ENCODE measurements at places on chromosomes 7 and 10.

- no peaks in the 10 kb centered on the region for H3K4me1 ChIP-seq
- no peak overlapping the region for H3K27ac ChIP-seq
- no peak overlapping the region for H3K4me3 ChIP-seq
- H3K27me3 ChIP-seq, result no peaks in the 10 kb centered on the region
- no peaks in the 10 kb centered on the region for H3K36me3 ChIP-seq
These were observed 25.4 kb downstream of the CYP2C9 start for GRCh38 chr10:94963901-94964300.

DNA sequence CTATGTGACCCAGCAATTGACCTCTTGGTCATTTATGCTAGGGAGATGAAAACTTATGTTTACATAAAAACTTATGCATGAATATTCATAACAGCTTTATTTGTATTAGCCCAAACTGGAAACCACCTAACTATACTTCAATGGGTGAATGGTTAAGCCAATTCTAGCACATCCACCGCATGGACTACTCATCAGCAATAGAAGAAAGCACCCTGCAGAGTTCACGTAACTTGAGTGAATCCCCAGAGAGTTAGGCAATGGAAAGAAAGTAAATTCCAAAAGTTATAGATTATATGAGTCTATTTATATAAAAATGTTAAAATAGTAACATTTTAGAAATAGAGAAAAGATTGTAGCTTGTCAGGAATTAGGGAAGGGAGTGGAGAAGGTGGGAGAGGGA, 60.2 kb upstream of the NRG3 start:
- H3K27ac ChIP-seq, result no peak overlapping the region
- H3K36me3 ChIP-seq, result no peaks in the 10 kb centered on the region
- H3K4me1 ChIP-seq, result no peaks in the 10 kb centered on the region
- no peak overlapping the region for H3K4me3 ChIP-seq

- no peak overlapping the region for H3K4me3 ChIP-seq
- DNase-seq, result no peak
- H3K27me3 ChIP-seq, result peaks cover 11% of the 10 kb centered on the region
- no peak overlapping the region for H3K27ac ChIP-seq
These were observed 131.1 kb upstream of the SORCS3 start for GRCh38 chr10:104509981-104510380.

- no peak overlapping the region for H3K4me3 ChIP-seq
- H3K27ac ChIP-seq, result no peak overlapping the region
- H3K27me3 ChIP-seq, result no peaks in the 10 kb centered on the region
- H3K4me1 ChIP-seq, result no peaks in the 10 kb centered on the region
- DNase-seq, result no peak
These were observed 15.6 kb upstream of the CLDN12 start for GRCh38 chr7:90387470-90388240.

DNA sequence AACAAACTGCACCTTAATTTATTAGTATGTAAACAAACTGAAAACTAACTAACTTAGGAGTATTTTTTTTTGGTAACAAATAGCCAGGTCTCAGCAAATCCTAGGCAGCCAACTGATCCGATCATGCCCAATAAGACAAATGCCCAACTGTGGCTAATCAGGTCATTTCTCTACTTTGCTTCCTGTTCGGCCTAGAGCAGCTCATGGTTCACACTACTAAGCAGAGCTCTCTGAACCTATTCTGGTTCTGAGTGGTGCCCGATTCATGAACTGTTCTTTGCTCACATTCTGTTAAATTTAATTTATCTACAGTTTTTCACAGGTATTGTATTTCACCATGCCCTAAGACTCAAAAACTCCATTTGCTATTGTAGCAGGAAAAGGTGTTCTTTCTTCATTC, 55.1 kb downstream of the CCDC3 start:
- H3K4me3 ChIP-seq, result no peak overlapping the region
- no peaks in the 10 kb centered on the region for H3K4me1 ChIP-seq
- H3K27me3 ChIP-seq, result no peaks in the 10 kb centered on the region

GRCh38 chr10:101110856-101111523, 20.1 kb upstream of the TLX1 start:
- no peak overlapping the region for H3K4me3 ChIP-seq
- H3K36me3 ChIP-seq, result no peaks in the 10 kb centered on the region
- no peak overlapping the region for H3K27ac ChIP-seq

DNA sequence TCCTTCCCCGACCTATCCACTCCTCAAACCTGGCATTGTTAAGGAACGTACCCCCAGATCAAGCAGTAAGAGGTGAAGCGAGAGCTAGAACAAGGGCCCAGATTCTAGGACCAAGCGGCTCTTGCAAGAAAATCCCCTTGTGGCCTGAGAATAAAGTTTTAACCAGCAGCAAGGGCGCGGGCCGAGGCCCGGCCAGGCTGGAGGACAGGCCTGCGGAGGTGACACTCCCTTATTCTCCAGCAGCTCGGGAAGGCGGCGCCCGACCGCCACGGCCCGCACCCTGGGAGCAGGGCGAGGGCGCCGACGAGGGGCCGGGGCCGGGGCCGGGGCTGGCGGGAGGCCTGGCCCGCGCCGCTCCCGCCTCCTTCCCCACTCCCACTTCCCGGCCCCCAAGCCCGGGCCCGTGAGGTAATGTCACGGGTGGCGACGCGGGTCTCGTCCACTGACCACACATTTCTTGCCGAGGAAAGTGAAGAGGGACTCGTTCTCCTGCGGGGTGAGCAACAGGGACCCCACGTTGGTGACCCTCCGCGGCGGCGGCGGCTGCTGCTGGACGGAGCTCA, 551 bp downstream of the WASL start:
- H3K27ac ChIP-seq, result peak overlapping the region; percentile 90
- peak overlapping the region; percentile 100 for H3K4me3 ChIP-seq
- peak; percentile 35 for DNase-seq
- H3K4me1 ChIP-seq, result peaks cover 42% of the 10 kb centered on the region
- H3K36me3 ChIP-seq, result peaks cover 21% of the 10 kb centered on the region
- H3K27me3 ChIP-seq, result no peaks in the 10 kb centered on the region

GRCh38 chr10:74022926-74023629, 25.2 kb downstream of the VCL start:
- peaks cover 42% of the 10 kb centered on the region for H3K36me3 ChIP-seq
- H3K27me3 ChIP-seq, result no peaks in the 10 kb centered on the region
- peaks cover 42% of the 10 kb centered on the region for H3K4me1 ChIP-seq

DNA sequence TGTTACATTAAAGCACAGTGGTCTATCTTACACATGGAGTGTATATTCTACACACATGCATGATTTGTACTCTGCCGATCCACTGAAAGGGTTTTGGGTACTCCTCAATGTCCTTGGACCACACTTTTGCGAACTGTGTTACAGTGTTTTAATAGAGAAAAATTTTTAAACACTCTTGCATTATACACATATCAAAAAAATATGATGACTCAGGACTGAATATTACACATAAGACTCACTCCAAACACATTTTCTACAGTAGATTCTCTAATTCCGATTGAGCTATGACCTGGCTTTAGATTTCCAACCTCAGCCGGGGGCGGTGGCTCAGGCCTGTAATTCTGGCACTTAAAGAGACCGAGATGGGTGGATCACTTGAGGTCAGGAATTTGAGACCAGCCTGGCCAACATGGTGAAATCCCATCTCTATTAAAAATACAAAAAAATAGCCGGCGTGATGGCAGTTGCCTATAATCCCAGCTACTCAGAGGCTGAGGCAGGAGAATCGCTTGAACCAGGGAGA, 222.4 kb downstream of the CACNA2D1 start:
- H3K36me3 ChIP-seq, result no peaks in the 10 kb centered on the region
- no peak overlapping the region for H3K4me3 ChIP-seq
- DNase-seq, result no peak
- H3K27ac ChIP-seq, result no peak overlapping the region
- no peaks in the 10 kb centered on the region for H3K27me3 ChIP-seq

GRCh38 chr7:111224354-111225231, 133.7 kb downstream of the LRRN3 start:
- H3K4me3 ChIP-seq, result no peak overlapping the region
- no peaks in the 10 kb centered on the region for H3K27me3 ChIP-seq
- H3K4me1 ChIP-seq, result no peaks in the 10 kb centered on the region
- no peak overlapping the region for H3K27ac ChIP-seq
- no peaks in the 10 kb centered on the region for H3K36me3 ChIP-seq

- no peaks in the 10 kb centered on the region for H3K36me3 ChIP-seq
- H3K27me3 ChIP-seq, result peaks cover 6% of the 10 kb centered on the region
- no peak for DNase-seq
- peaks cover 20% of the 10 kb centered on the region for H3K4me1 ChIP-seq
These were observed 8.6 kb downstream of the CPA5 start for GRCh38 chr7:130353196-130353595.

- H3K27me3 ChIP-seq, result peaks cover 9% of the 10 kb centered on the region
- H3K36me3 ChIP-seq, result no peaks in the 10 kb centered on the region
- peak overlapping the region; percentile 64 for H3K4me3 ChIP-seq
- no peak for DNase-seq
- H3K4me1 ChIP-seq, result peaks cover 58% of the 10 kb centered on the region
These were observed 2.1 kb upstream of the ZMIZ1 start for GRCh38 chr10:79066411-79067240.

DNA sequence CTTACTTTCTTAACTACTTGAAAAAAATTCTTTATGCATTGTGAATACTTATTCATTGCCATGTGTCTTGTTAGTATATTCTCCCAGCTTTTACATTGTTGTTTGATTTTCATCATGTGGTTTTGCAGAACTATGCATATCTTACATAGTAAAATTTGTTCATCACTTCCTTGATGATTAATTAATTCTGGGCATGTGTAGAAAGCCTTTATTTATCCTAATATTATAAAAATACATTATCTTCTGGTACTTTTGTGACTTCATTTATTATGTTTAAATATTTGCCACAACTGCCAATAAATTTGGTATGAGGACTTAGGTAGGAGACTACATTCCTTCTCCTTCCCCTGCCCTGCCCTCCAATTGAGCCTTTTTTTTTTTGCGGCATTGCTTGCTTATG, 166.0 kb upstream of the ZNF32 start:
- peaks cover 34% of the 10 kb centered on the region for H3K27me3 ChIP-seq
- H3K4me1 ChIP-seq, result peaks cover 32% of the 10 kb centered on the region
- H3K36me3 ChIP-seq, result peaks cover 3% of the 10 kb centered on the region
- DNase-seq, result no peak

- peaks cover 24% of the 10 kb centered on the region for H3K27me3 ChIP-seq
- peak; percentile 32 for DNase-seq
- no peak overlapping the region for H3K27ac ChIP-seq
- H3K4me1 ChIP-seq, result peaks cover 5% of the 10 kb centered on the region
- no peak overlapping the region for H3K4me3 ChIP-seq
These were observed 6.5 kb upstream of the DENND2A start for GRCh38 chr7:140646931-140647647.

DNA sequence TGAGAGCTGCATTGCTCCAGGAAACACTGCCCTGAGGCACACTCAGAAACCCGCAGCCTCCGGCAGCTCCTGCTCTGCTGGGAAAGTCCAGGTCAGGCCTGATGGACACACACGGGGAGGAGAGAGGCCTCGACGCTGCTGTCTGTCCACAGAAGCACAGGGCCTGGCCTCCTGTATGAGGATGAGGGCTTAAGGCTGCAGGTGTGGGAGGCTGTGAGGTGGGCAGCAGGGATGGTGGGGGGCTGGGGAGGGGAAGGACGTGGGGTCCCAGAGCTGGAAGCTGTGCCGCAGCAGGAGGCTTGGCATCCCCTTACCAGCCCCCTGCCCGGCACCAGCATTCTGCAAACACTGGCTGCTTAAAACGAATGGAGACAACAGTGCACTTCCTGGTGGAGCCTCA, 186.2 kb downstream of the DNAJB6 start:
- DNase-seq, result peak; percentile 5
- H3K36me3 ChIP-seq, result no peaks in the 10 kb centered on the region
- no peak overlapping the region for H3K27ac ChIP-seq
- H3K4me1 ChIP-seq, result no peaks in the 10 kb centered on the region
- no peak overlapping the region for H3K4me3 ChIP-seq
- H3K27me3 ChIP-seq, result peaks cover 21% of the 10 kb centered on the region

GRCh38 chr10:129048513-129048912, 418.5 kb upstream of the MGMT start:
- H3K27me3 ChIP-seq, result peaks cover 3% of the 10 kb centered on the region
- no peak overlapping the region for H3K4me3 ChIP-seq

- H3K27ac ChIP-seq, result no peak overlapping the region
- H3K36me3 ChIP-seq, result no peaks in the 10 kb centered on the region
- no peaks in the 10 kb centered on the region for H3K27me3 ChIP-seq
- H3K4me1 ChIP-seq, result no peaks in the 10 kb centered on the region
These were observed 119.8 kb downstream of the TWIST1 start for GRCh38 chr7:18997477-18998150.

GRCh38 chr10:64430690-64431323, 909.6 kb downstream of the REEP3 start:
- H3K4me1 ChIP-seq, result no peaks in the 10 kb centered on the region
- no peak overlapping the region for H3K4me3 ChIP-seq
- no peaks in the 10 kb centered on the region for H3K36me3 ChIP-seq
- no peak for DNase-seq
- no peak overlapping the region for H3K27ac ChIP-seq
- no peaks in the 10 kb centered on the region for H3K27me3 ChIP-seq

GRCh38 chr10:36175954-36176353, 533.9 kb upstream of the FZD8 start:
- H3K4me3 ChIP-seq, result no peak overlapping the region
- H3K27ac ChIP-seq, result no peak overlapping the region
- no peaks in the 10 kb centered on the region for H3K4me1 ChIP-seq
- no peaks in the 10 kb centered on the region for H3K27me3 ChIP-seq
- DNase-seq, result no peak
- no peaks in the 10 kb centered on the region for H3K36me3 ChIP-seq

GRCh38 chr10:4623757-4624420, 202.1 kb upstream of the AKR1E2 start:
- no peak overlapping the region for H3K4me3 ChIP-seq
- H3K27ac ChIP-seq, result no peak overlapping the region
- no peak for DNase-seq
- H3K4me1 ChIP-seq, result no peaks in the 10 kb centered on the region
- H3K27me3 ChIP-seq, result peaks cover 6% of the 10 kb centered on the region

- no peaks in the 10 kb centered on the region for H3K4me1 ChIP-seq
- peaks cover 3% of the 10 kb centered on the region for H3K27me3 ChIP-seq
- H3K4me3 ChIP-seq, result no peak overlapping the region
- H3K36me3 ChIP-seq, result no peaks in the 10 kb centered on the region
These were observed 74.3 kb downstream of the LHPP start for GRCh38 chr10:124535731-124536495.

- no peak for DNase-seq
- no peaks in the 10 kb centered on the region for H3K4me1 ChIP-seq
- no peak overlapping the region for H3K4me3 ChIP-seq
- H3K27ac ChIP-seq, result no peak overlapping the region
- no peaks in the 10 kb centered on the region for H3K36me3 ChIP-seq
These were observed 6.1 kb downstream of the CHRM2 start for GRCh38 chr7:136874393-136875032.

DNA sequence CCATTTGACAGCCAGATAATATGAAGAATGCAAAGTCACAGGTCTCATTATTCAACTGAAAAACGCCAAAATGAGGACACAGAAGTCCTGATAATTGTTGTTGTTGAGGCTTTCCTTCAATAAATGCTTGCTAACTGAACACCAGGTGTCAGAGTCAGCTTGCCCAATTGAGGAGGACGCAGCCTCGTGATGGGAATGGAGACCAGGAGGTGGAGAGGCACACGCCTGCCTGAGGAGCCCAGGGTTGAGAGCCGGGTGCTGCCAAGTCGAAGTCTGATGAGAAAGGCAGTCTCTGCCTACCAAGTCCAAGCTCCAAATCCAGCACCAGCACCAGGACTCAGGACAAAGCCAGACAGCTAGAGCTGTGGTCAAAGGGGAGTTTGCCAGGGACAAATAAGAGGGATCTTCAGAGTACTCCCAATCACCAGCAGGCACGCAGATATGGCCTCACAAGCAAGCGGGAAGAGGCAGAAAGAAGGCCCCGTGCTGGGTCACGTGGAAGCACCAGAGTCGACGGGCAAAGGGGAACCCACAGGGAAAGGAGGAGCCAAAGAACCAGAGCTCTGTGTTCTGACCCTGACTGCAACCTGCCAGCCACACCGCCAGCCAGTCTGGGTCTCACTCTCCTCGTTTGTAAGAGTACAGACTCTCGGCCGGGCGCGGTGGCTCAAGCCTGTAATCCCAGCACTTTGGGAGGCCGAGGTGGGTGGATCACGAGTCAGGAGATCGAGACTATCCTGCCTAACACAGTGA, 47.6 kb downstream of the VOPP1 start:
- peaks cover 11% of the 10 kb centered on the region for H3K36me3 ChIP-seq
- no peak for DNase-seq
- no peaks in the 10 kb centered on the region for H3K27me3 ChIP-seq
- peaks cover 16% of the 10 kb centered on the region for H3K4me1 ChIP-seq

Data from activated CD4-positive, alpha-beta memory T cell treated with anti-CD3 and anti-CD28 coated beads, Interleukin-2, amount 10 ng/mL, durations not matched to agents 7 days and 5 days (primary cell).